ENCODE measurements at places on chromosomes 3 and 15.

GRCh38 chr3:19347671-19348070 lies 199.4 kb downstream of the KCNH8 start:
- no peak for DNase-seq

GRCh38 chr3:141484701-141485287 lies 2.0 kb upstream of the RASA2 start:
- DNase-seq = no peak

GRCh38 chr3:88149101-88149508 lies 654 bp upstream of the C3orf38 start:
- no peak for DNase-seq

DNA sequence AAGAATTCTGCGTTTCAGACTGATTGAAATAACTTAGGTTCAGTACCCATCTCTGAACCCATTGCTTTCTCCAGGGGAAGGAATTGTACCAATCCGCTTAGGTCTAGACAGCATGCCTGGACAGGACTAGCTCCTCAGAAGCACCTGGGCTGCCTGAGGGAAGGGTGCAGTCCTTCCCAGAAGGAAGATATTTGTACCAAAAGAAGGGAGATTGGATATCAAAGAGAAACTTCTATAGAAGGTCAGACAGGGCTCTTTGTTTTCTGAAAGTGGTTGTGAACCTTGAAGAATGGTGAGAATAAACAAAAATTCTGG lies 133.8 kb upstream of the LRTM1 start:
- DNase-seq = no peak

DNA sequence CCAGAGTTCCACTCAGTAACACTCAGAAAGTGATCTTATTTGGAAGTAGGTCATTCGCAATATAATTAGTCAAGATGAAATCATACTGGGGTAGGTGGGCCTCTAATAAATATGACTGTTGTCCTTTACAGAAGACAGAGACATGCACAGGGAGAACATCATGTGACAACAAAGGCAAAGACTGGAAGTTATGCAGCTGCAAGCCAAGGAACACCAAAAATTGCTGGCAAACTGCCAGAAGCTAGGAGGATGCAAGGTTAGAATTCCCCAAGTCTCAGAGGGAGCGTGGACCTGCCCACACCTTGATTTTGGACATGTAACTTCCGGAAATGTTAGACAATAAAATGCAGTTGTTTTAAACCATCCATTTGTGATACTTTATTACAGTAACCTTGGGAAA lies 471.5 kb upstream of the AGTR1 start:
- DNase-seq = no peak

GRCh38 chr15:78461171-78461888 lies 23.3 kb downstream of the IREB2 start:
- DNase-seq = no peak

GRCh38 chr3:40649346-40649745 lies 124.6 kb downstream of the ZNF621 start:
- no peak for DNase-seq

GRCh38 chr3:102089239-102089638 lies 239.9 kb downstream of the NFKBIZ start:
- DNase-seq = no peak

DNA sequence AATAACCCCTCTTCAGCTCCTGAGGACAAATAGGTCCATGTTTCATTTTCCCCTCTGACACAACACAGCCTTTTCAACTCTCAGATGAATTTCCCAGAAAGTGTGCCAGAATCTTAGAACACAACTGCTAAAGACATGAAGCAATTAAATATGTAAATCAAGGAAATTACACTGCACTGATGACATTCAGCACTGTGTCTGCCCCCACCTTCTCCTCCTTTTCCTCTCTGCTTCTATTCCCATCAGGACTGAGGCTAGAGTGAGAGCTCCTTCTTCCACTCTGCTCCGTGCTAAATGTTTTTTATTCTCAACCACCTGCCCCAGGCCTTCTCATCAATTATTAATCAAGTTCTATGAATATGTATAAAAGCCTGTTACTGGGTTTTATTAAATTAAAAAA lies 596.1 kb downstream of the TUSC7 start:
- DNase-seq = no peak

- no peak for DNase-seq
These were observed 120.7 kb upstream of the GALNT15 start for GRCh38 chr3:16053794-16054193.

- DNase-seq = no peak
These were observed 144.3 kb downstream of the ERC2 start for GRCh38 chr3:56323986-56324420.

DNA sequence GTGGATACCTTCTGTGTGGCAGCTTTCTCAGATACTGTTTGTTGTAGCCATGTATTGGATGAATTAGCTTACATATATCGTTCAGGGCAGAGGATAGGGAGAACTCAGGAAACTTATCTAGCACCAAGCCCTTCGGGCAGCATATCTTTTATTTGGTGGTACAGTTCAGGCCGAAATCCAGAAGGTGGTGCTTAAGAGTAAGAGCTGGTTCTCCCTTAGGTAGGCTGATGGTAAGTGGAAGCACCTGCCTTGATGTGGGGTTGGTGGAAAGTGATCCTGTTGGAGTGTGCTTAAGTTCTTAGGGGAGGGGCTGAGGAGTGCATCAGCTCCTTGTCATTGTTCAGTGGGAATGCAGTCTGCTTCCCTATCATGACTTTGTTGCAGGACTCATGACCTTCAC lies 187.5 kb downstream of the DOCK3 start:
- DNase-seq = no peak

DNA sequence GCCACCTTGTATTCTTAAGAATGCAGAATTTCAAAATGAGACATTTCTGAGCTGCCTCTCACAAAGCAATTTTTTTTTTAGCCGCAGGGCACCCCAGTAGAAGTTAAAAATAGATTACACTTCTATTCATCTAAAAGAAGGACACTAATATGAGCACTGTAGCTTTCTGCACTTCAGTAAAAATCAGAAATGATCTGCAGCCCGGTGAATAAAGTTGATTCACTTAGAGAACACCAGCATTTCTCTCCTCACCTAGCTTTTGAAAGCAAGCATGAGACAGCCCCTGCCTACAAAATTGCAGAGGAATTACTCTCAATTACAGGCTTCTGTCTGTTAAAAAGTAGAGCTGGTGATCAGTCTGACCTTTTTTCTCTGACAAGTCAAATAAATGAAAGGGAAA lies 1062.4 kb downstream of the FHIT start:
- no peak for DNase-seq

- no peak for DNase-seq
These were observed 15.6 kb upstream of the HTR3E start for GRCh38 chr3:184081116-184081830.
